ENCODE measurements at places on chromosomes 1 and 21.

GRCh38 chr1:53580009-53580400 lies 120.8 kb downstream of the DMRTB1 start:
- DNase-seq = no peak

DNA sequence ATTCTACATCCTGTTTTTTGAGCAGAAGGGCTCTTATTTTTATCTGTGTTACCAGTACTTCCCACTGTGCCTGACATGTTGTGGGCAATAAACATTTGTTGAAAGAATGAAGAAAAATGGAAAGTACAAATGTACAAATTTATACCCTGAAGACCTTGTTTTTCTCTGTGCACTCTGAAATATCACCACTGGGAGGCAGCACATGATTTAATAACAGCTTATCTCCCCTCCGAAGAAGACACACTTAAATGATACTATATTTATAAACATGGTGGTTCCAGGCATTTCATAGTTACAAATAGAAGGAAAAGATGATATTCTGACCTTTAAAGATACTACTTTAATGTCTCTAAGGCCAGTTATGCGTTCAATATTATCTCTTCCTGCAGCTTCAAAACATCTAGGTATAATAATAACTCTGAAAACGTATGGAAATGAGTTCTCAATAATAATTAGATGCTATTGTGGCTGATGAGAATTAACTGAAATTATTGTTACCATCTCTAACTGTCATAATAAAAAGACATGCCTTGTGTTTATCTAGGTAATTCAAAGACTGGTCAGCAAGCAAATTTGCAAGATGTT lies 12.8 kb downstream of the DYNLT5 start:
- peak; percentile 10 for DNase-seq

- no peak for DNase-seq
Observed at GRCh38 chr1:192343344-192343743, 26.6 kb downstream of the RGS21 start.

DNA sequence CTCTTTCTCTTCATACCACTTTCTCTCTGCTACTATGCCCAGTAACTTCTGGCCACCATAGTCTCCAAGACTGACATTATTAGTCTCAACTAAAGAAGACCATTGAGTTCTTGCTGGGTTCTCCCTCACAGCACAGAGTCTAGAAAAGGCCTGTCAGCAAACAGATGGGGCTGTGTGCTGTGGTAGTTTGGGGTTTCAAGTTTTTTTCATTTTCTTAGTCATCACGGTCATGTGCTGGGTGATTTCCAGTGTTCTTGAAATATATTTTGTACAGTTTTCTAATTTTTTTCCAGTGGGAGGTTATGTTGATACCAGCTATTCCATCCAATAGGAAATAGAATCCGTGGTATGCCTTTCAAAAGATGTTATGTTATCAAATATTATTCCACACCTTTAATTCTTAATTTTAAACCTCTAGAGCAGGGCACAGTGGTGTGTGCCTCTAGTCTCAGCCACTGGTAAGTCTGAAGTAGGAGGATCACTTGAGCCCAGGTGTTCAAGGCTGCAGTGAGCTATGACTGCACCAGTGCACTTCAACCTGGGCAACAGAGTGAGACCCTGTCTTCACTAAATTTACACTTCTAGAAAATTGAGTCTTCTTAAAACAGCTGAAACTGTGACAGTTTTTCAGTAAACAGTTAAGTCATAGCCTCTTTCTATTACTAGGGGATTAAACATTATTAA lies 8.3 kb downstream of the CFHR2 start:
- no peak for DNase-seq

- peak; percentile 15 for DNase-seq
Observed at GRCh38 chr1:27342391-27342777, 562 bp downstream of the SYTL1 start.

- DNase-seq = no peak
Observed at GRCh38 chr1:53139951-53140361, 2.5 kb downstream of the SLC1A7 start.

- no peak for DNase-seq
Observed at GRCh38 chr1:156859523-156860112, 701 bp upstream of the INSRR start.

DNA sequence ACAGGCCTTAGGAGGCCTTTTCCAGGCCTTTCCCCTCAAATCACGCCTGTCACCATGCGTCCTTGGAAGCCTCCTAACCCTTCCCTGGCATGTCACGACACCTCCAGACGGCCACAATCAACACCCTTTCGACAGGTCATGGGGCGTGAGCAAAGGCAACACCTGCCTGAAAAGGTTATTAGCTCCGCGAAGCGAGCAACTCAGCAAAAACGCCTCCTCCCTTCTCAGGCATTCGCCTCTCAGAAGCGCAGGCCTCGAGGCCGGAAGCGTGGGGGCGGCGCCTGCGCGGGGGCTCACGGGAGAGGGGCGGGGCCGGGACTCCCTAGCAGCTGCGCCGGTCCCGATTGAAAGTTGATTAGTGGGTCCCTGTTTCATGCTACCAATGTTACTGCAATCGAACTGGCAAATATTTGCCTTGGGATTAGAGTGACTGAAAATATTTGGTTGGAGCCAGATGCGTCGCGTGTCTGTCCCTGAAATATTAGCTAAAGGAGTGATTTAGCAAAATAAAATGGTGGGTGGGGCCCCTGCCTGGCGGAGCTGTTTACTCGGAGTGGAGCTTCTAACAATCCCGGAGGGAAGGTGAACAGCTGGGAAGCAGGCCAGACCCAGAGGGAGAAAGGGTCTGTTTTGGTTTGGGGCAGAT lies 44.9 kb downstream of the GFI1 start:
- DNase-seq = no peak

DNA sequence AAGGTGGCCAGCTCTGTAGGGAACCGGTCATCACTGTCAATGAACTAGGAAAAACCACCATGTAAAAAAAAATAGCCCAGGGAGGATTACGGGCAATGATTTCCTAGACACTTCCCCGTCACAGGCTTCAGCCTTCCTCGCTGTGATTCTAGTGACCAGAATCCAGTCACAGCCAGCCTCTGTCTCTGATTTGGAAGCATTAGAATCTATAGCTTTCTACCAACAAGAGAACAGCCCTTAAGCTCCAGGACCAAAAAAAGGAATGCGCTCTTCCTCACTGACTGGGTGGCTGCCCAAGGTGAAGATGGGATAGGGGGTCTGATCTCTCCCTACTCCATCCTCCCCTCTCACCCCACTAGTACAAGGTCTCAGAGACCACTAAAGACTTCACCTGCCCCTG lies 67.2 kb downstream of the TEX35 start:
- DNase-seq = no peak

- no peak for DNase-seq
Observed at GRCh38 chr1:172895050-172895460, 155.7 kb downstream of the TNFSF18 start.

DNA sequence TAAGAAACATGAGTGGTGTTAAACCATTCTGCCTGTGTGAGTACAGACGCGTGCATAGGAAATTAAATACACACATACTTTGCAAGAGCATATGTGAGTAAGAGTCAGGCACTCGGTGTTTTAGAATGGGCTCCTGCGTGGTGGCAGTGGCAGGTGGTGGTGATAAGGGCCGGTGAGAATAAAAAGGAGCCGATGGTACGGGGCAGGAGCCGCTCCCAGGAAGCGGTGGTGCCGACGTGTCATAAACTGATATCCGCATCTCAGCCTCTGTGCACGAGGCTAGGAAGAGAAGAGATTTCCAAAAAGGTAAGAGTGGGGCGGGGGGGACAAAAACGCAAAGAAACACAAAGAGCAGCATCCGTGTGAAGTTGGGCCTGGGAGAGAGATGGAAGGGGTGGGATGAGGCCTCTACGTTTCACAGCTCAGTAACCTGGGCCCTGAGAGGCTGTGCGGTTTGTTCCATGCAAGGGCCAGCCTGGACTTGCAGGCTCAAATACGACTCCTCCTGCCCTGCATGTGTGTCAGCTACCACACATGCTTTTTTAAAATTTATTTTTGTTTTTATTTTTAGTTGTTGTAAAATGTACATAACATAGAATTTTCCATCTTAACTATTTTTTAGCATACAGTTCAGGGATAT lies 127.7 kb upstream of the COL6A1 start:
- no peak for DNase-seq

DNA sequence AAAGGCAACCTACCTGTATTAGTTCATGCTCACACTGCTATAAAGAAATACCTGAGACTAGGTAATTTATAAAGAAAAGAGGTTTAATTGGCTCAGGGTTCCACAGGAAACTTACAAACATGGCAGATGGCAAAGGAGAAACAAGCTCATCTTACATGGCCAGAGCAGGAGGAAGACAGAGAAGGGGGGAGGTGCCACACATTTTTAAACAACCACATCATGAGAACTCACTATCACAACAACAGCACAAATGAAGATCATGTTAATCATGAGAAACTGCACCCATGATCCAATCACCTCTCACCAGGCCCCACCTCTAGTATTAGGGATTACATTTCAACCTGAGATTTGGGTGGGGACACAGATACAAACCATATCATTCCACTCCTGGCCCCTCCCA lies 90.6 kb upstream of the KCTD3 start:
- no peak for DNase-seq

GRCh38 chr21:36075171-36075570 lies 5.3 kb downstream of the CBR1 start:
- no peak for DNase-seq

DNA sequence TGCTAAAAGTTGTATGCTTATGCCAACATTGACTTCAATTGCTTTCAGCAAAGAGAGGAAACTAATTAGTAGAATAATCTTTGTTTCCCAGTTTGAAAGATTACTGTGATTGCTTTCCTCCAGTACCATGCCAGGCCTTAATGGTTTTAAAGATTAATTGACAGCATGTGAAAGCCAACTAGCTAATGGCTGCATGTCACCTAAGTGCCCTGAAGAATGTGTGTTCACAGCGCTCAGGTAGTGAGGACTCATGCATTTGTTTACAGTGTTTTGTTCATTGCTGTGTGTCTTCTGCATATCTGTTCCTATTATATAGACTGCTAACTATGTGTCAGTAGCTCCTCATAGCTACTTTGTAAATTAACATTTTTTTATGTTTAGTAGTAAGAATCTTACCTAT lies 335.6 kb downstream of the LRRIQ3 start:
- no peak for DNase-seq

DNA sequence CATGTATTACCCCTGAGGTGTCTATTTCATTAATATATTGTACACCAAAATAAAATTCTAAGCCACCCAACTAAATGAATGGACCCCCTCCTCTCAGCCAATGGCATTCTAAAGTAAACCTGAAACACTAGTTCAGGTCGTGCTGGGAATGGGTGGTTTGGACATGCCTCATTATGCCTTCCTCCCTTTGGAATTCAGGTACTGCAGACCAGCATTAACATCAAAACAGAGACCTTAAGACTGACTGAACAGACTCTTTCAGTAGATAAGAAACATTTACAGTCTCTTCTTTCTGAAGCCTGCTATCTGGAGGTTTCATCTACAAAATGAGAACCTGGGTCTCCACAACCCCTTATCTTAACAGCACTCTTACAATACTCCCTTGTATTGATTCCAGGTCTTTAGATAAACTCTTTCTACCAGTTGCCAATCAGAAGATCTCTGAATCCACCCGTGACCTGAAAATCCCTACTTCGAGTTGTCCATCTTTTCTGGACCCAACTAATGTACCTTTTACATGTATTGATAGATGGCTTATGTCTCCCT lies 93.6 kb downstream of the PKN2 start:
- no peak for DNase-seq

DNA sequence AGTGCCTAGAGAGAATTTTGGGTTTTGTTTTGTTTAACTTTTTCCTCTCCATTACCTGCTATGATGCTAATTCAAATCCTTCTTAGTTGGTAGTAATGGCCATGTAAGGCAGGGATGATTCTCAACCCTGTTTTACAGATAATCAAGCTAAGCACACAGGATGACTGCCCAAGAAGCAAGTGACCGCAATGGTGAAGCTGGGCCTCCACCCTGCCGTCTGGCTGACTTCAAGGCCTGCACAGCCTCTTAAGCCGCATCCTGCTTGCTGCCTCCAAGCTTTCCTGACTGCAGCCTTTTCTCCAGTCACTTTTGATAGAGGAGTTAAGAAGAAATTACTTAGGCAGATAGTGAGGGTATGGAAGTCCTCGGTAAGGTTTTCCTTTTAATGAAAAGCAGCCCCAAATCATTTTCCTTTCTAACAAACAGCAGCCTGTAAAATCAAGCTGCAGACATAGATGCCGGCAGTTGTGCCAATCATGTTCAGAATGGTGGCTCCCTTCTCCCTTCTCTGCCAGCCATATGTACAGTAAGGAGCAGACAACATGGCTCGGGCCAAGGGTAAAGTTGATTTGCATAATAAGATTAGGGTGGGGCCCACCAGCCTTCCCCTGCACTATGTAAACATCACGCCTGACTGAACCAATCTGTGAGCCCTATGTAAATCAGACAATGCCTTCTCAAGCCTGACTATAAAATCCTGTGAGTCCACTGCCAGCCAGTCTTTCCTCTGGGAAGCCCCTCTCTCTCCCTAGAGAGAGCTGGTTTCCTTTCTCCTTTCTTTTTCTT lies 8.8 kb upstream of the CTBS start:
- no peak for DNase-seq

GRCh38 chr1:71882226-71882625 lies 400.1 kb downstream of the NEGR1 start:
- DNase-seq = no peak

DNA sequence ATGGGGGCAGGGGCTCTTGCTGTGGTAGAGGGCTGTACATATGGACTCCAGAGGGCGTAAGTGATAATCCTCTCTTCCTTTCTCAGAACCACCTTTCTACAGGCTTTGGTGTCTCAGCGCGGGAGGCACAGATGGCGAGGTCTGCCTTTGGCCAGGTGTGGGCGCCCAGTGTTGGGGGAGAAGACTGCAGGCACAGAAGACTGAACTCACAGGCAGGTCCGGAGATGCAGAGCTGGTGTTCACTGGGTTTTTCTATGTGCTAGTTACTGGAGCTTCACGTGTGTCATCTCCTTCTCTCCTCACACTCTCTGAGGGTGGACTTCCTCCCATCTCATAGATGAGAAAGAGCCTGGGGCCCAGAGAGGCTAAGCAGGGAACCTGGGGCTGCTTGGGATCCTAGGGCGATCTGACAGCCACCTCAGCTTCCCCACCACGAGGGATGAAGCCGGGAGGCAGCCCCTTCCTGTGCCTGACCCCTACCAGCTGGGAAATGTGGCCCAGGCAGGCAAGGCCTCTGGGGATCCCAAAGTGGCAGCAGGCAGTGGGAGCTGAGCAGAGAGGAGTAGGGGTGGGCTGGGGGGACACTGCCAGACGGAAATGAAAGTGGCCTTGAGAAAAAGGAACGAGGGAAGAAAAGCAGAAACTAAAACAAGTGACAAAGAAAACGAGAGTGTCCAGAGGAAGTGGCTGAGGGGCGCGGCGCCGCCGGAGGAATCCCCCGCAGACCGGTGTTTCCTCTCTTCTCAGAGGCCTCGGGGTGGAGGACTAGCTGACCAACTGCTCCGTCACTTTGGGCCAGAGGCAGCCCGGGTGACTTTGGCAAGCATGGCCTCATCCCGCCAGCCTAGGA lies 191.6 kb downstream of the HIVEP3 start:
- DNase-seq = no peak

- no peak for DNase-seq
Observed at GRCh38 chr1:21318714-21319159, 28.5 kb upstream of the ECE1 start.

- DNase-seq = no peak
Observed at GRCh38 chr21:35449846-35450245, 400.7 kb upstream of the RUNX1 start.

- no peak for DNase-seq
Observed at GRCh38 chr1:232553050-232553754, 76.7 kb downstream of the SIPA1L2 start.

- DNase-seq = no peak
Observed at GRCh38 chr1:9265968-9266367, 26.7 kb upstream of the SPSB1 start.

Measured in activated CD4-positive, CD25-positive, alpha-beta regulatory T cell (primary cell).